Hematopoietic multipotent progenitor cell (in vitro differentiated cells): ENCODE measurements at places on chromosomes 3 and 15.

- no peak for DNase-seq
These were observed 12.0 kb downstream of the ADAMTS9 start for GRCh38 chr3:64675687-64676247.

- DNase-seq, result no peak
These were observed 32.4 kb upstream of the HES1 start for GRCh38 chr3:194103505-194103904.

GRCh38 chr3:39962581-39962980, 153.2 kb downstream of the MYRIP start:
- DNase-seq, result no peak

DNA sequence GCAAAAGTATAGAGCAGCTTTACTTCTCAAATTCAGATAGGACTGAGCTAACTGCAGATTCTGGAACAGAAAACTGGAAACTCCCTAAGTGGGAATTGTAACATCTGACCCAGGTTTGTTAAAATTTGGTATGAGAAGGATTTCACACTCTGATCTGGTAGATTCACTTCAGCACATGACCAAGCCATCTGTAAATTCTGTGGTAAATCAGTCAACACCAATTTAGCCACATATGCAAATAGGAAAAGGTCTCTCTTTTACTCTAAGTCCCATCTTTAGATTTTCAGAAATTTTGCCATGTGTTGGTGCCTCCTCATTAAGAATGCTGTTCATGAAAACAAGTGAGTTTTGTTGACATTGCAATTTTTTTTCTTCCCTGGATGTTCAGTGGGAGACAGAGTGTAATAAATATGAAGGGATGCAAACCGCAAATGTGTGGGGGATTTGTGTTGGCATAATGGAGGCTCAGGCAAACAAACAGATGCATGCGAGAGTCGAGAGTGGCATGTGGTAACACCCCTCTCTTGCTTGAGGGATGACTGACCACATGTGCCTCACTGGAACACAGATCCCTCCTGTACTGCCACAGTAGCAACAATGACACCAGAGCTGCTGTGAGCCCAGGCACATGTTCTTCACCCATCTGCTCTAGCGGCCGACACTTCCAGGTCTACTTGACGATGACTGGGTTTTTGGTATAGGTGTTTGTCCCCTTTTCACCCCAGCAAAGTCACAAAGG, 146.6 kb downstream of the FEZF2 start:
- no peak for DNase-seq

GRCh38 chr3:149382518-149382917, 5.1 kb upstream of the TM4SF1 start:
- no peak for DNase-seq

GRCh38 chr3:19065027-19065426, 83.3 kb upstream of the KCNH8 start:
- DNase-seq, result peak; percentile 73

DNA sequence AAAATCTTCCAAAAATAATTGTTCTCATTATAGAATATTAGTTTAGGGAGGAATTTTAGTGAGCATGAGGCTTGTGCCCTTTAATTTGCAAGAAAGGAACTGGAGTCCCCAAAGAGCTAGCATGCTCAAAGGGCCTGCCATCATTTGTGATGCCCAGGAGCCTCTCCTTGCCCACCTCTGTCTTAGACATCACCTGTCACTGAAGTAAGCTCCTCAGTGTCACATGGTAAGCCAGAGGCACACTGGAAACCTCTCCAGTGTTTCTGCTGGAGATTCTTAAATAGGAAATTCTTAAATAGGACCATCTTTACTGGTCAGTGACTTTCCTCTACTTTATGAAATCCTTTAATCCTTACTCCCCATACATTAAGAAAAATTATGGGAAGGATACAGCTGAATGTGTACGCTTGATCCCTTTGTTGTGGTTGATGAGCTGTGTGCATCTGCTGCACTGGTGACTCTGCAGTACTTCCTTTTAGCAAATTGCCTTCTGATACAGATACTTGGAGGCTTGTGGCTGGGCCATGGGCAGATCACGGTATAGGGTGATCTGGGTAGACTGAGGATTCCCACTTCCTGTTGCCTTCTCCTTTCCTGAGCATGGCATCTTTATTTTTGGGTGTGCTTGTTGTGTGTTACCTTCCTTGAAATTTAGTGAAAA, 197.4 kb downstream of the KLHL25 start:
- DNase-seq, result no peak

GRCh38 chr3:113556946-113557335, 24.6 kb downstream of the SIDT1 start:
- DNase-seq, result no peak

DNA sequence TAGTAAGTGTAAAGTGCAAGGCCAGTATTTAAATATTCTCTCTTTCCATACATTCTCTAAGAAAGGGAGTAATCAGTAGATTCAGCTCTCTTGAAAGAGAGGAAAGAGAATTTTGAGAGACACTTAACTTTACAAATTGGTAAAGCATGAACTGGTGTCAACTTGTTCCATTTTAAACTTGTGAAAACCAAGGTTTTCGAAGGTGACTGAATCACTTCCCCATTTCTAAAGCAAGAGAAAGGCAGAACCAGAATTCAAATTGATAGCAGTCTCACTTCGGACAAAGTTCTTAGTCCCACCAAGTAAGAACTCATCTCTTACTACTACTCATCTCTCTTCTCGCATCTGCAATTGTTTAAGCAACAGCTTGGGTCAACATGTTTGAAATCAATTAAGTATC, 22.4 kb downstream of the TJP1 start:
- DNase-seq, result no peak

GRCh38 chr3:87796843-87797185, 262.0 kb downstream of the CGGBP1 start:
- no peak for DNase-seq

GRCh38 chr15:27961801-27962200, 137.3 kb downstream of the OCA2 start:
- DNase-seq, result no peak

DNA sequence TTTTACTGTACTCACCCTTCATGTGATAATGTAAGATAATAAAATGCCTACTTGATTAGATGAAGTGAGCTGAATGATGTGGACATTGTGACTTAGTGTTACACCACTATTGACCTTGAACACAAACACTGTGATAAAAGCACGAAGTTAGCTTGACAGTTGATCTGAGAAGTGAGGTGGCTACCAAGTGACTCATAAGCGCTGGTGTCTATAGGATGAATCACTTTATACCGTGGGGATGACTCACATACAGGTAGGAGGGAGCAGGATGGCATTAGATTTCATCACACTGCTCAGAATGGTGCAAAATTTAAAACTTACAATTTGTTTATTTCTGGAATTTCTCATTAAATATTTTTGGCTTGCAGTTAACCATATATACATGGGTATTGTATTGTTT, 174.7 kb upstream of the CNTN3 start:
- no peak for DNase-seq

- no peak for DNase-seq
These were observed 62.1 kb downstream of the LHFPL4 start for GRCh38 chr3:9491506-9491905.

GRCh38 chr15:59312205-59312604, 60.5 kb downstream of the MYO1E start:
- no peak for DNase-seq

GRCh38 chr3:169146179-169146665, 517.3 kb downstream of the MECOM start:
- peak; percentile 84 for DNase-seq

DNA sequence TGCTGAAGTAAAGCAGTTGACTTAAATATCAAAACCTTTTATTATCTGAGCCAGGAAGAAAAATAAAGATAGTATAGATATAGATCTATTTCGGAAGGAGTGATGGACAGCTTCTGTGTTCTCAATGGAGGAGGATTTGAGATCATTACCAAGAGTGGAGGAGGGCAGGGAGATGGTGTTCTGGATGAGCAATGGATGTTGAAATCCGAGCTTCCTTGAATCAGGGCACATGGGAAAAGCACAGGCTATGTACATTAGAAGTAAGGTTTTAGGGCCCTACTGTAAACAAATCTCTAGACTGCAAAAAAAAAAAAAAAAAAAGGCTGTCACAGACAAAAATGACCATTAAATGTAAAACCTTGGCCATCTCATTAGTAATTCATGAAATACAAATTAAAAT, 43.2 kb downstream of the GTPBP8 start:
- no peak for DNase-seq

GRCh38 chr3:13025778-13026518, 47.3 kb downstream of the IQSEC1 start:
- DNase-seq, result no peak

DNA sequence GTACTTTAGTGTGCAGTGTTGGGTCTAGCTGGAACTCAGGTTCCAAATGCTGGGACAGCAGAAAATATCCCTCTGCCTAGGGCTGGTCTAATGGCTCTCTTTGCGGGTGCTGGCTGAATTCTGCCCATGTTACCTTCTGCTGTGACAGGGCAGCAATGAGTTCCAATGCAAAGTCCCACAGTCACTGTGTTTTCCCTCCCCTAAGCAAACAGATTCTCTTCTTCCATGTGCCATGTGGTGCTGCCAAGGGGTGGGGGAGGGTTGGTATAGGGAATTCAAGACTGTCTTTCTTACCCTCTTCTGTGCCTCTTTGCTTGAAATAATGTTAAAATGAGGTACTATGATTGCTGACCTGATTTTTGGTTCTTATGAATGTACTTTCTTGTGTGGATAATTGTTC, 229.6 kb downstream of the GBE1 start:
- no peak for DNase-seq

- no peak for DNase-seq
These were observed 12.2 kb downstream of the MYLK start for GRCh38 chr3:123871946-123872345.

- no peak for DNase-seq
These were observed 87.9 kb downstream of the ZNF609 start for GRCh38 chr15:64548235-64548634.

GRCh38 chr3:112247900-112248299, 46.1 kb downstream of the SLC9C1 start:
- no peak for DNase-seq

GRCh38 chr15:70955151-70955550, 62.5 kb downstream of the LRRC49 start:
- DNase-seq, result no peak

DNA sequence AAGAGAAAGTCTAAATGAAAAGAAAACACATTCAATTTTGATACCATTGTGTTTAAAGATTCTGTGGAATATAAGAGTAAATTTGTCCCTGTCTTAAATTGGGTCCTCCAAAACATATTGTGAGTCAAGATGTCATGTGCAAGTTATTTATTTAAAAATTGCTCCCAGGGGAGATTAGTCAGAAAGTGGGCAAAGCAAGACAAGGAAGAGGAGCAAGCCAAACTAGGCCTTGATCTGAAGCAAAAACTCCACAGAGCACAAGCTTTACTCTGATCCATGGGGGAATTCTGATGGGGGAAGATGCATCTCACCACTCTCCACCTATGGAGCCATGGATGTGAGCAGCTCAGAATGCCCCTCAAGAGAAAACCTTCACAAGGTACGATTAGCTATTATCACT, 342.8 kb upstream of the IL12A start:
- no peak for DNase-seq

DNA sequence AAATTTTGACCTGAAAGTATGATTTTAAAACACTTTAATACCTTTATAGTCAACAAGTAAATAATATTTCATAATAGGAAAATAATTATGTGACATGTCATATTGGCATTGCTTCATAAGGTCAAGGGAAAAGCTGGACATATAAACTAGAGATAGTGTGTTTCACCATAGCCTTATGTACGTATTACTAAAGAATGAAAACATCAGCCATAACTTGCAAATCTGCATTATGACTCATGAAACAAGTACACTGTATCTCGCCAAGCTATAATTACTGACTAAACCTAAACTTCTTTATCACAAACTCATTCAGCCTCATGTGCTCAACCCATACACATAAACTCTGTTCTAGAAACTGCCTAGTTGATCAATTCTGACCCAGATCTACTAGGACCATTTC, 950.1 kb downstream of the FHIT start:
- DNase-seq, result no peak

GRCh38 chr15:100759698-100760356, 119.8 kb upstream of the ALDH1A3 start:
- no peak for DNase-seq

DNA sequence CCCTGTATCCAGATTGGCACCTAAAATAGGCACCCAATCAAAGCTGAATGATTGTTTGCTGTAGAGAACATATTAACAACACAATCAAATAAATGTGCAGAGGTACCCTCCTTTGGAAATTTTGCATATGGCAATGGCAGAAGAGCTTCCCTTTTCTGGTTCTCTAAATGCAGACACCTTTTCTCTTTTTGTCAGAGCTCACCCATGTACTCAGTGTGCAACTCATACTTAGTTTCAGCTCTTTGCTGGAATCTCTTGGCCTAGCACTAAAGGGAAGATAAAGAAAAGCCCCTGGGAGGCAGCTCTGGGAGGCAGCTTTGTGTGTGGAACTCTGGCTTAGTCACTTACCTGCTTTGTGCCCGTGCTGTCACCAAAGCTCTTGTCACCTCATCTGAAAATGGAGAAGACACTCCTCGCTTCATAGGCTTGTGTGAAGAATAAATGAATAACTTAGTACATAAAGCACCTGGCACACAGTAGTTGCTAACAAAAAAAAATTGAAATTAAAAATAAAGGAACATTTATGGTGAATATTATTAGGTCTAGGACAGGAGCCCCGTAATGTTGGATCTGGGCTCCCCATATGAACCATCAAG, 28.8 kb downstream of the ST6GAL1 start:
- peak; percentile 21 for DNase-seq

- DNase-seq, result no peak
These were observed 450.8 kb upstream of the NAALADL2 start for GRCh38 chr3:174408310-174408709.

DNA sequence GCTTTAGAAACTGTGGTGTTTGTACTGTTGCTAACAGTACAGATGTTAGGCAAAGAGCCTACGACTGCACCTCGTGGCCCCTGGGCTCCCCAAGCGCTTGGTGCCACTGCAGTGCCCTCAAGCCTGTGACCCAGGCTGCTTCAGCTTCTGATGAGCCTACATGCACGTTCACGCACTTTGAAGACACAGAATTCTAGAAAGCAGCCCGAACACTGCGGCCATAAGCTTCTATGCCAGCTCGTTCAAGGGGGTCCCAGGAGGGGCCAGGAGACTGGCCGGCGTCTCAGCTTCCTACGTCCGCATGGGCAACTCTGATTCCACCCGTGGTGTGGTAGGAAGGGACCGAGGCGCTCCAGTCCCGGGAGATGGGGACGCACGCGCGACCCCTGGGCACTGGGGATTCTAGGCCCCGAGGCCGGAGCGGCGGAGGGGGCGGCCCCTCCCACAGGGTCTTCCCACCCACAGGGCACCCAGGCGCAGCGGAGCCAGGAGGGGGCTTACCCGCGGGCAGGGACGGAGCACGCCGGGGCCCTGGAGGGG, 653 bp downstream of the MYO5C start:
- no peak for DNase-seq

GRCh38 chr3:117045143-117045542, 335.6 kb downstream of the TUSC7 start:
- DNase-seq, result no peak
